ENCODE measurements at places on chromosomes 6 and 20.

DNA sequence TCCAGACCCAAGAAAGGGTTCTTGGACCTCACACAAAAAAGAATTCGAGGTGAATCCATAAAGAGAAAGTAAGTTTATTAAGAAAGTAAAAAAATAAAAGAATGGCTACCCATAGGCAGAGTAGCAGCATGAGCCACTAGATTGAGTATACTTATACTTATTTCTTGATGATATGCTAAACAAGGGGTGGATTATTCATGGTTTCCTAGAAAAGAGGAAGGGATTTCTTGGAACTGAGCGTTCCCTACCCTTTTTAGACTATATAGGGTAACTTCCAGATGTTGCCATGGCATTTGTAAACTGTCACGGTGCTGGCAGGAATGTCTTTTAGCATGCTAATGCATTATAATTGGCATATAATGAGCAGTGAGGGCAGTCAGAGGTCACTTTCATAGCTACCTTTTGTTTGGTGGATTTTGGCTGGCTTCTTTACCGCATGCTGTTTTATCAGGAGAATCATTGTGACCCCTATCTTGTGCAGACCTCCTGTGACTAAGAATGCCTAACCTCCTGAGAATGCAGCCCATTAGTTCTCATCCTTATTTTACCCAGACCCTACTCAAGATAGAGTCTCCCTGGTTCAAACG lies 44.3 kb downstream of the TENT5A start:
- DNase-seq = no peak

DNA sequence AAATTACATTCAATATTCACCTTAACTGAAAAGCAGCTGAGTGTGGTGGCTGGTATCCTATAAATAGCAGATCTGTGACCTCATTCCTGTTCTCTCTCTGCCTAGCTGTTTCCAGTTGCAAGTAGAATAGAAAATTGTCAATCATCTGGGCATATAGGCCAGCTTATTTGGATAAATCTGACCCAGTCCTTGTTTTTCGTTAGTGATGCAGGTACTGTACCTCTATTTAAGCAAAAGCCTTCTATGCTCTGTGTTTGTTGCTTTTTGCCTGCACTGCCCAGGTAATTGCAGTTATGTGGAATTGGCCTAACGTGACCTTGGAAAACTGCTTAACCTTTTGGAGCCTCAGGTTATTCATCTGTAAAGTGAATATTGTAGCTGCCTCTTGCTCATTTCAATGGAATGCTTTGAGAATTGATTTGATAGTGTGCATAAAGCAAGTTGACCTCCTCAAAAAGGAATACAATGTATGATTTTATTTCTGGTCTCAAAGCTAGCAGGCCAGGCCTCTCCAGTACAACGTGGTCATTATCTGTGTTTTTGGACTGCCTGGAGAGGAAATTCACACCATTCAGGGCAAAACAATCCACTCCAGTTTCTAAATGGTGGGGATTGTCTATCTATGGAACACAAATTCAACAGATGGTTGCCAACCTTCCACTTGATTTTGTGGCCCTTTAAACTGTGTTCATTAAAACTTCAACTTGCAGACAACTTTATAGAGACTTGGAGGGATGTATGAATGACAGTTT lies 508.7 kb upstream of the CITED2 start:
- no peak for DNase-seq

- no peak for DNase-seq
Measured at GRCh38 chr20:50288128-50288623, 97.5 kb downstream of the CEBPB start.

GRCh38 chr20:46063652-46064054 lies 26.1 kb downstream of the NCOA5 start:
- DNase-seq = no peak

DNA sequence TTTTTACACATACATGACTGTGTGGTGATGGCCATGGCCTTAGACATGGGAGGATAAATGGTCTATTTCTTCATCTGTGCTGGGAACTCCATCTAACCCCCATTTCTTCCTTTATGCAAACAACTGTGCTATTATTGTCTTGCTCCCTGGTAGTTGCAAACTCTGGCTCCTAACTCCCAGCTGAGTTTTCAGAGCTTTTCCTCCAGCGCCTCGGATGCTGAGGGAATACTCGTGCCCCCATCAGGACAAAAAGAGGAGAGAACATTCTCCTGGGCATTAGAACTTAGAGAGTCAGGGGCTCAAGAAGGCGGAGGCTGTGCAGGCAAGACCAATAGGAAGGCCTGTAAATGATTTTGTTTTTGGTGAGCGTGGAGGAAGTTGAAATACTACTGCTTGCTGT lies 2.1 kb downstream of the DAAM2 start:
- DNase-seq = no peak

- no peak for DNase-seq
Measured at GRCh38 chr6:77456531-77457248, 6.6 kb downstream of the HTR1B start.

- no peak for DNase-seq
Measured at GRCh38 chr20:60274717-60275116, 316.5 kb downstream of the CDH26 start.

DNA sequence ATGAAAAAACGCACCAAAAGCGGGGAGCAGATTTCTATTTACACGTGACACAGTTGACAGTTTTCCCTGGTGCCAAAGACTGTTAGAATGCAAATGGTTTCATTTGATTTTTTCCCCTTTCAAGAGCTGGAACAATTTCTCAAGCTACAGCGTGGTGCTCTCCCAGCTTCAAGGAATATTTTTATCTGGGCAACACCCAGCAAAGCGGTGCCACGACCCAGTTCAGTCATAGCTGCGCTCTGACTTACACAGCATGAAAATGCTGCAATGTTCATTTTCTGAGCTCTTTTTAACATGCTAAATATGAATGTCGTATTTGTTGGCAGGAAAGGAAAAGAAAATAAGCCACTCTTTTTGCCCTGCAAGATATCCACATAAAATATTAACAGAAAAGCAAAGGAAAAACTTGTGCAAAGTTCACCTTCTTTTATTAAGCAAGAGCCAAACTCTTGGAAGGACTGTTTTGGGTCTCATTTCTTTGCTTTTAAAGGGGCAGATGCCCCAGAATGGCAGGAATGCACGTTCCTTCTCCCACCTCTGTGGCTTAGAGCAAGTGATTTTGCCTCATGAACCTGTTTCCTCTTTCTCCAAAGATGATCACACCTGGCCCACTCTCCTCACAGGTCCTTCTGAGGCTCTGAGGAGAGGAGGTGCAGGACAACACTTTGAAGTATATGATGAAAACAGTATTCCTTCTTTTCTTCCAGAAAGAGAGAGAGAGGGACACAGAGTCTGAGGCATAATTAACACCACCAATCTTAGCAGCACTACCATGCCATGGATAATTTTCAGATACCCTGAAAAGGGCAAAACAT lies 47.0 kb downstream of the TTI1 start:
- no peak for DNase-seq

DNA sequence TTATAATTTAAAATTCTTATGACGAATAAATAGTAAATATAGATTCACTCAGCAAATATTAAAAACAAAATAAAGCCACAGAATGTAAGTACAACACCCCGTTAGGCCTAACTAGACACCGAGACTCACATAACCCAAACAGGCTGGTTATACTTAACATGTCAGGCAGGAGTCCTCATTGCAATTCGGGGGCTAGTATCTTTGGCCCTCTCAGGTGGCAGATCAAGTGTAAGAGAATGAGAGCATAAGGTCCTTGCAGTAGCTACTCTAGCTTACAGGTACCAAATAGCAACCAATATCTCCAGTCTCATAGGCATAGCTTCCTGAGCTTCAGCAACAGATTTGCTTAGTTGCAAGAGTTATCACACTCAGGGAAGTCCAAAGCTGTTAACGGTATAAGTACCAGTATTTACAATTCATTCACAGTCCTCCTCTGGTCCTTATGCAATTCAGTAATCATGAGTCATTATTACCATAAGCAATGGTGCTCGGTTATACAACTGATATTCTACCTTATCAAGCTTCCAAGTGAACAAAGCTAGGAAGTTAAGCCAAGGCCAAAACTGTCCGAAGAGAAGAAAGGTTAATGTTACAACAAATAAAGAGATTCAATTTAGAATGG lies 20.1 kb downstream of the REV3L start:
- DNase-seq = no peak

- DNase-seq = no peak
Measured at GRCh38 chr6:157645201-157645795, 177.7 kb upstream of the SNX9 start.
